ENCODE measurements at places on chromosomes 4 and X.
A peak's percentile ranks its signal among the peaks of the same experiment; 100 is the strongest.

DNA sequence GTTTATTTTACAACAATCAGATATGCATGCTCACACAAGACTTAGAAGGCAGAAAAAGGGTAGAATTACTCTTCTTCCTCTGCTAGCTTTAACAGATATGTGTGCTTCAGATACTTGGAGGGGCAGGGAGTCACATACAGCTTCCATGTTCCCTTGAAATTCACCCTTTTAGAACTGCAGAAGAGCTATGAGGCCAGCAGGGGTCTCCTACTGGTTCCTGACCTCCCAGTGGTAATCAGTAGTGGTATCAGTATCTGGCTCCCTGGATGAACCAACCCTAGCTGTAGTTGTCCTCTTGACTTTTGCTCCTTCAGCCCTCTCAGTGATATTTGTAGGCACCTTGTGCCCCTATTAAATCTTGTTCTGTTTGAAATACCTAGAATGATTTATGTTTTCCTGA is 81.5 kb downstream of the RCHY1 start:
- peak; percentile 71 for DNase-seq

DNA sequence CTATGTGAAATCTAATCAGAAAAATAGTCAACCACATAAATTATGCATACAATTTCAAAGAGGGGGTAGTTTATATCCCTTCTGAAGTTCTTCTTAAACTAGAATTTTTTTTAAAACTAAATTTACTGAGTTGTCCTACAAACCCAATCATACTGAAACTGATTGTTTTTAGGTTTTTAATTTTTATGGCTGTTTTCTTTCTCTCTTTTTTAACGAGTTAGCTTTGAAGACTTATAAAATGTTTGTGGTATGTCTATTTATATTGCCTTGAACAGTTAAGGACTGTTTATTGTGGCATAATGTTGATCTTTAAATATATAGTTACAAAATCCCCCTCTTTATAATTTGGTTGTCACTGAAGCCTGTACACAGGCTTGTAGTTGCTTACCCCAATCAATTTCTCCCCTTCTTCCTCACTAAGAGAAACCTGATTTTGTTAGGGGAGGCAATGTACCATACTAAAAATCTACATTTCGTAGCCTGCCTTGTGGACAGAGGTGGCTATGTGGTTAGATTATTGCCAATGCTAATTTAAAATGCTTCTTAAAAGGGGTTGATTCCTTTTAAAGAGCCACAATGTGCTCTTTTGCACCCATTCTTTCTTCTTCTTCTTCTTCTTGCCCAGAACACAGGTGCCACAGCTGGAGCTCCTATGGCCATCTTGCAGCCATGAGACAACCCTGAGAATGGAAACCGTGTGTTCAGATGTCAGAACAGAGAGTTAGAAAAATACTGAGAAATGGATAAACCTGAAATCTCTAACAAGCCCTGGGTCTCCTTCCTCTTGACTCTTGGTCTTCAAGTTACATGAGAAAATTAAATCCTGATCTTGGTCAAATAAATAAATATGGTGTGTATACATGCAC is 102.7 kb upstream of the ZNF827 start:
- DNase-seq, result no peak

GRCh38 chr4:30028826-30029225 is 691.3 kb upstream of the PCDH7 start:
- no peak for DNase-seq

DNA sequence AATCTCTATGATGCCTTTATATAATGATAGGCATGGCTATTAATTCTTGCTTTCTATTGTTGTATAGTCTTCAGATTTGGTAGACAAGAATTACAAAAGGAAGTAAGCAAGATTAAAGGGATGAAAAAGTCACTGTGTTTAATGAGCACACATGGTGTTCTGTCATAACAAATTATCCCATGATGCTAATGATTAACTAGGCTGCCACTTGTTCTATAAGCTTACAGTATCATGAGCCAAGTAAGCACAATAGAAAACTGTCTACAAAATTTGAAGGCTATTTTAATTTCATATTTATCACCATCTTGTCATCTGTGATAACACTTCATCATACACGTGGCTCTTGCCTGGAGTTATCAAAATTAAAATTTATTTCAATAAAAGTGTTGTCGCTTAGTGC is 466.7 kb downstream of the GASK1B start:
- no peak for DNase-seq

DNA sequence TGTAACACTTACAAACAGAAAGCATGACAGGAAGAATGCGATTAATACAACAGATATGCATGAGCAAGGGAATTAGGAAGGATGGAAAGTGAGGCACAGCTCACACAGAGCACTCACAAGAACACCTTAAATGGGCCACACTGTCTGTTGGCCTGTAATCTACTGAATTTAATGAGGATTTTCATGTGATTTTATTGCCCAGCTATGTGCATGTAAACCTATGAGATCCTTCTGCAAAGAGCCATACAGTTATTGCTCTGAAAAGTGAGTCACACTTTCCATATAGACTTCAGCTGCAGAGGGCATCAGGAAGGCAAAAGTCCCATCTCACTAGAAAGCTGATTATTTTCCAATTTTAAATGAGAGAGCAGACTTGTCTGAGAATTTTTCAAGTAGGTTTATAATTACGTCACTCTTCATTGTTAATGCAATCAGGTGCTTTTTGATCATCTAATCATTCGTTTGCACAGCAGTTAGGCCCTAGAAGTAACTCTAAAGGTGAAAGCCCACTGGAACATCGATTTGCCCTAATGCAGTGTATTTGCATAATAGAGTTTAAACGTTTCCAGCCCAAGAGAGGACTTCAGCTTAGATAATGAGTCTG is 832.7 kb upstream of the INTU start:
- no peak for DNase-seq

GRCh38 chr4:111961809-111962208 is 183.4 kb upstream of the FAM241A start:
- DNase-seq, result no peak

GRCh38 chrX:17403189-17403691 is 28.2 kb downstream of the NHS start:
- DNase-seq, result no peak

GRCh38 chr4:89829470-89830138 is 7.4 kb downstream of the SNCA start:
- DNase-seq, result peak; percentile 91

- DNase-seq, result peak; percentile 74
Measured at GRCh38 chr4:73869130-73870055, at the start of gene CXCL1. Gene CXCL1 (plus strand): TSS chr4:73869393. CDS start chr4:73869471, 78 bp downstream.

DNA sequence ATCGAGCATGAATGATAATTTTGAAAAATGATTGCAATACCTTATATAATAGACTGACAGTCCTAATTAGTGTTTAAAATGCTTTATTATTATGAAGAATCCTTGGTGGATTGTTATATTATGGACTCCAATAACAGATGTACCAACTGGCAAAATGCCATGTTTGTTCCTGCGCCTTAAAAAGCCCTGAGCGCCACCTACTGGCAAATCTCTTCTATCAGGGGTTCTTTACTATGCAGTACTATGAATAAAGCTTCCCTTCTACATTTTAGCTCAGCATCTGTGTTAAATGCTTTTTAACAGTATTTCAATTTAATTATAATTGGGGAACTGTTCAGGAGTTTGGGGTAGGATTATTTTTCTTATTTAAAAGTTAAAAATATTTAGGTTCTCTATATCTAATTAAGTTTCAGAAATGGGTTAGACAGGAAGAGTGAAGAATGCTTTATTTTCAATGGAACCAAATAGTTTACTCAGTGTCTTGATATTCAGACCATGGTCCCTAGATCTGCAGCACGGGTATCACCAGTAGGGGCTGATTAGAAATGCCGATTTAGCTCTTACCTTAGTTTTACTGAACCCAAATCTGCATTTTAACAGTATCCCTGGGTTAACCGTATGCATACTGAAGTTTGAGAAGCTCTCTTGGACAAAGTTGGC is 20.0 kb downstream of the CFAP97 start:
- DNase-seq, result peak; percentile 96

DNA sequence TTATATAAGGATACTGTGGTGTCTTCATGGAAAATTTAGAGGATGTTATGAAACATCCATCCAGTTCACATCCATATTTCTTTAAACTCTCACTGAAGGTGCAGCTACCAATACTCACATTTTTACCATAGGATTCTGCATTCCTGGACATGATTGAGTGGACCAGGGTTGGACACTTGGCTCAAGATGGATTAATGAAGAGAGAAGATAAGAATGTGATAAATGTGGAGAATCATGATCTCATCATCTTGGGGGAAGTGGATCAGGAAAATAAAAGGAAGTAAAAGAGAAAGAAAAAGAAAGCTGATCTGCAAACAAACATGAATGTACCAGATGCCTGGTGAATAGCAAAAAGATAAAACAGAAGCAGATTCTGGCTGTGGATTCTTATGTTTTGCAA is 175.4 kb downstream of the NPFFR2 start:
- no peak for DNase-seq

DNA sequence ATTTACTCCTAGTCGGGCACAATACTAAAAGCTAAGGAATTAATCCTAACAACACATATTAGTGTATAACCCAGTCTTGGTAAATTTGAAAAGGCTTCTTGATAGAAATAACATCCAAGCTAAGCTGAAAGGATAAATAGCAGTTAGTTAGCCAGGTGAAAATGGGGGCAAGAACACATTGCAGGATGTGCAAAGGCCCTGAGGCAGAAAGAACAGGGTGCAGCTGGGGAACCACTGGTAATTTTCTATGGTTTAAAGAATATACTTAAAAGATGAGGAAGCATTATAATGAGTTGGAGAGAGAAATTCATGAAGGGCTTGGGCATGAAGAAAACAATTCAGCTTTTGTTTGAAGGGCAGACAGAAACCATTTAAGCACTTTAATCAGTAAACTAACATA is 689.0 kb downstream of the ADGRL3 start:
- DNase-seq, result no peak

- no peak for DNase-seq
Measured at GRCh38 chrX:131564553-131565229, 20.8 kb downstream of the OR13H1 start.

DNA sequence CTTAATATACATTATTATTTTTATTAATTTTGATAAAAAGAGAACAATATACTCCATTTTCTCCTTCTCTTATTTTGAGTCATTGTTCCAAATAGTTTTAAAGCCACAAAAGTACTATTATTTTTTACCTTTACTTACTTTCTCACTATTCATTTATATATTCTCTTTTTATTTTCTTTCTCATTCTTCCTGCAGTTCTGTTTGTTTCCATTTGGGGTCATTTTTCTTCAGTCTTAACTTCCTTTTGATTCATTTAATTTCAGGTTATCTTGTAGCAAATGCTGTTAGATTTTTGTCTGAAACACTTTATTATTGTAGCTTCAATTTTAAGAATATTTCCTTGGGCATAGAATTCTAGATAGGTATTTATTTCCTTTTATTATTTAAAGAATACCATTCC is 438.6 kb upstream of the EPHA5 start:
- DNase-seq, result no peak

DNA sequence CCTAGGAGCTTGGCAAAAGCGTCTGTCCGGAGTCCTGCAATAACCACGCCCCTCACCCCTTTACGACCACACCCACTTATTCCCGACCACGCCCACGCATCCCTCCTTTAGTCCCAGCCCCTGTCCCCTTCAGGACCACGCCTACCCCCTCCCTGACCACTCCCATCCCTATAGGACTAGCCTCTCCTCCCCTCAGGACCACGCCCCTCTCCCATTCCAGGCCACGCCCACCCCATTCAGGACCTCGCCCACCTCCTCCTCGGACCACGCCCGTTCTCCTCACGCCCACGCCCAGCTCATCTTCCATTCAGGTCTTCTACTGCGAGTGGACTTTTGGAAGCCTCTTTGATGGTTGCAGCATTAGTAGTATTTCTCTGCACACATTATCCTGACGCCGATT is 131.2 kb upstream of the STX18 start:
- peak; percentile 58 for DNase-seq

GRCh38 chr4:88457307-88458103 is 586 bp downstream of the HERC5 start:
- DNase-seq, result peak; percentile 56

DNA sequence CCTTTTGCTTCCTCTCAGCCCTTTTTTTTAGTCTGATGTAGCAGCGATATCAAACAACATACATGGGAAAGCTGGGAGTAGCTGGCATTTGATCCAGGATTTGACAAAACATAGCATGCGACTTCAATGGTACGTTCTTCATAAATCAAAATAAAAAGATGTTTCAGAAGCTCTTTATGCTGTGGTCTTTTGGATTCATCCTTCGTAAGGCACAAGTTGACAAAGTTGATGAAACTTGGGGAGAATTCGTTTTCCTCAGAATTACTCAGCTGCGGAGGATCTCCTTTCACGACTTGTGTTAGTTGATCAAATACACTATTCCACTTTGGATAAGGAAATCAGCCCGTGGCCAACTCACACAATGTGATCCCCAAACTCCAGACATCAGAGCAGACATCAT is 38.1 kb upstream of the CHIC1 start:
- DNase-seq, result no peak

DNA sequence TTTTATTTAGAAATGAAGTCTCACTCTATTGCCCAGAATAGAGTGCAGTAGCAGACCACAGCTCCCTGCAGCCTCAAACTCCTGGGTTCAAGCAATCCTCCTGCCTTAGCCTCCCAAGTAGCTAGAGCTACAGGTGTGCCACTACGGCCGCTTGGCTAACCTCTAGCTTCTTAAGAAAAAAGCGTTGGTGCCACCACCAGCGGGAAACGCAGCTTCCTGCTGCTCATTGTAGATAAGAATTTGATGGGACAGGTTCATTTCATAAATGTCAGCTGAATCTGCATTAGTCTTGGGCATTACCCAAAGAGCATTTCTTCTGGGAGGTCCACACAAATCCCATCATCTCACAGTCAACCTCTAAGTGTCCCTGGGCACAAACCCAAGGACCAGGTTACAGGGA is 33.2 kb upstream of the NAP1L5 start:
- peak; percentile 73 for DNase-seq

DNA sequence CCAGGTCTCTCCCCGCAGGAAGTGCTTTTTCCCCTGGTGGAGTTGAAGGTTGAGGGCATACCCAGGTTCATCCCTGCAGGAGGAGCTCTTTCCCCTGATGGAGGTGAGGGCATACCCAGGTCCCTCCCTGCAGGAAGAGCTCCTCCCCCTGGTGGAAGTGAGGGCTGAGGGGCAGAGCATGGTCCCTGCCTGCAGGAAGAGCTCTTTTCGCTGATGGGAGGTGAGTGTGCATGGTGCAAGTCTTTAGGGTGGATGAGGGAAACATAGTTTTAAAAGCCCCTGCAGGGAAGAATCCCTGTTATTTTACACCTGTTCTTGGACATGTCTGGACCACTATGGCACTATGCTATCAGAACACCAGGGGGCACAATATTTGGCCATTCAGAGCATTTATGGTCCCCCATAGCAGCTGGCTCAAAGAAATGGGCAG is 43.7 kb upstream of the PUDP start:
- DNase-seq, result peak; percentile 0

- DNase-seq, result peak; percentile 19
Measured at GRCh38 chr4:85587952-85588351, 113.0 kb downstream of the ARHGAP24 start.

- DNase-seq, result peak; percentile 69
Measured at GRCh38 chr4:81648576-81649275, 177.0 kb upstream of the RASGEF1B start.

GRCh38 chr4:176063718-176064117 is 1.9 kb upstream of the WDR17 start:
- DNase-seq, result no peak
